ENCODE measurements at places on chromosomes 7 and 10. TPM values are rescaled to one million over a fixed set of nuclear protein-coding genes. Genes with fewer than 3 reads are reported as not detected.

RAPGEF5 gene
- polyA plus RNA-seq = 7.5 TPM

HDAC9 gene
- polyA plus RNA-seq = 4.8 TPM

EMX2 gene
- polyA plus RNA-seq = 0.27 TPM

ASB15 gene
- not detected for polyA plus RNA-seq

HOXA10 gene
- not detected for polyA plus RNA-seq

CYP3A4 gene
- 4.3 TPM for polyA plus RNA-seq

SGCE gene
- polyA plus RNA-seq = 9.8 TPM

CCDC3 gene
- 4.7 TPM for polyA plus RNA-seq

AFAP1L2 gene
- polyA plus RNA-seq = 3.3 TPM

UNCX gene
- polyA plus RNA-seq = not detected

CRHR2 gene
- 0.42 TPM for polyA plus RNA-seq

DNA sequence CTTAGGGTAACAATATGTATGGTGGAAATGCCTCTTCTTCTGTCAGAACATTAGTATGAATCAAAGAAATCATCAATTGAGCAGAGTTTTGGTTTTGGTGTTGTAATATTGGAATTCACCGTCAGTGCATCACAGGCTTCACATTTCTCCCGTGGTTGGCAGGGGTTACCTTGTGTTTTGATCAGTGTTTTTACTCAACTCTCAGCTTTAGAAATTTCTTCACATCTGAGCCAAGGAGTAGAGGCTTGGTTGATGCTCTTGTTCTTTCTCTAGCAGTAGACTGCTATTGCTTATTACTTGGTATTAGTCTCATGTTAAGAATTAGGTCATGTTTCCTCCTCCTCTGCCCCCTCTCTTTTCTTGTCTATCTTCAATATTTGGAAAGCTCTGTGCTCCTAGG, 188.8 kb upstream of the SMIM30 start:
- DNase-seq = no peak

DNA sequence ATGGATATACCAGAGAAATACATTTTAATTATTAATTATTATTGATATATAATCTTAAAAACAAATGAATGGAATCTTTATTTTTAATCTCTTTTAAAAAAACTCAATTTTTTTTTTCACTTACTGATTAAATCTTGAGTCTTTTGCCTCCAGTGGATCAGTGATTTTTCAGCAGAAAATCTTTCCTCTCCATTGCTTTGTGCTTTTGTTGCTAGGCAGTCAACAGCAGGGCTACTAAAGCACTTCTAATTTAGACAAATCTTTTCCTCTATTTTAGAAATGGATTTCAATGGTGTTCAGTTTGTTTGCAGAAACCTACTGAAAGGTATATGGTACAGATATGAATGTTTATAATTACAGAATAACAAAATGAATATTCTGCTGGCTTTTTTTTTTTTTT, 143.6 kb downstream of the ST7 start:
- no peak for DNase-seq

DNA sequence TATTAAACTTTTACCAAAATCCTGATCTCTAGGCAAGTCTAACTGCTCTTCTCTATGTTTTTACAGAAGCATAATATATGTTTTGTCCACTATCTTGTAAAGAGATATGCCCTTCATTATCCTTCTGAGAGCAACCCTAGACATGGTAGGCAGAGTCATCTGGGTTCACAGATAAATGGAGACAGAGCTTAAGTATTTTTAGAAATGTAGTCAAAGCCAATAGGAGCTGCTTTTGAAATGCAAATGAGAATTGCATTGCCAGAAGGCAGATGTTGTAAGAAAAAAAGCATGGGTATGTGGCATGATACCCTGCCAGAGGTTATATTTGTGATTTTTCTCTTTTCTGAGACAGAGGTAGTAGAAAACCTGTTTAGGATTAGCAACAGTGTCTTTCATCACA, 964.8 kb downstream of the SORCS3 start:
- no peak for DNase-seq

DNA sequence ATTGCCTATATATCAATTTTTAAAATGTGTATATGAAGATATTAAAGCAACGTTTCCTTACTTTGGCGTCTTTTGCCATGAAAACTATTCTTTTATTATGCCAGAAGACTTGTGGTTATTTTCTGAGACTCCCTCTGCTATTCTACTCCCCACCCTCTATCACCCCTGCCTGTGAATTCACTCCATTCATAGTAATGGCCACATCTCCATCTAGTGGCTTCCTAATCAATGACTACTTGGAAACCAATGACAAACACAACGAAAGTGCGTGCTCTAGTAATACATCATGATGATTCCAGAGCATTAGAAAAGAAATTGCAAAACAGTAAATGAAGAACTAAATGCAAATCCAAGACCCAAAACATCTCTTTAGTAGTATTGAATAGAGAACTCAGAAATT, 186.7 kb upstream of the HGF start:
- DNase-seq = no peak

GRCh38 chr10:120455004-120455403, 2.0 kb upstream of the PLPP4 start:
- no peak for DNase-seq

DNA sequence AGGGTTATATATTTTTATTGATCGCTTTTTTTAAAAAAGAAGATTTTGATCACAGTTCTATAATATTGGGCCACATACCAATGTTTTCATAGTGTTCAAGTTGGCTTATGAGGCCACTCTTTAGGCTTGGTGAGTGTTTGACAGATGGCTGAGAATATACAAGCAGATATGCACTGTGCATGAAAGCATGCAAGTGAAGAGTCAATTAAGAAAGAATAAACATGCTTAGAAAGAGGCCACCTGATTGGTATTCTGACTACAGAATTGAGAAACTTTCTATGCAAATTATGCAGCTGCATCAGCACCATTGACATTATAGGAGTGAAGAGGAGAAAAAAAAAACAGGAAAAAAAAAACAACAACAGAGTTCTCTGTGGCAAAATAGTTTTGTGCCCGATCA, 39.9 kb downstream of the CABCOCO1 start:
- DNase-seq = no peak

GRCh38 chr7:126940723-126941307, 311.9 kb downstream of the GRM8 start:
- DNase-seq = no peak

DNA sequence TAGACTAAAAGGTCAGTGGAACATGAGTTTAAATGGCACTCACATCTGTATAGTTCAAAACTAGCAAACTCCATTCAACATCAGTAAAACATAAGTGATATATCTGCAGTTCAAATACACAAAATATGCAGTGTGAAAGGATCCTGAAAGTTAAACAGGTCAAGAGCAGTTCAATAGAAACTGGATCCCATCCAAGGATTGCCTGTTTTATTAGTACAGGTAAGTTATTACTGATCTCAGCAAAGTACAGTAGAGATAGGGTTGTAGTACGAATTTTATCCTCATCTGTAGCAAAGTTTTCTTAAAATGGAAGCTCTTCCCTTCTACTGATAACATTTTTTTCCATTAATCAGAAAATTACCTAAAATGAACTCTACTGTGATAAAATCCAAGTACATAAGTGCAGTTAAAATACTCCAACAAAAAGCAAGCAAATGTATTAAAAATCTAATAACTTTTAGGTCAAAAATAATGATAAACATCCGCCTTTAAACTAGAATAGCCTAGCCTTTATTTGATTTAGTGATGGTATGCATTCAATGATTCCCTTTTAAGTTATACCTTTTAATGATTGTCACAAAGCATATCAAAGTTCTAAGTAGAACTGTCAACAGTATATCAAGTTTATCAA, 2.2 kb downstream of the ZNF800 start:
- DNase-seq = no peak

DNA sequence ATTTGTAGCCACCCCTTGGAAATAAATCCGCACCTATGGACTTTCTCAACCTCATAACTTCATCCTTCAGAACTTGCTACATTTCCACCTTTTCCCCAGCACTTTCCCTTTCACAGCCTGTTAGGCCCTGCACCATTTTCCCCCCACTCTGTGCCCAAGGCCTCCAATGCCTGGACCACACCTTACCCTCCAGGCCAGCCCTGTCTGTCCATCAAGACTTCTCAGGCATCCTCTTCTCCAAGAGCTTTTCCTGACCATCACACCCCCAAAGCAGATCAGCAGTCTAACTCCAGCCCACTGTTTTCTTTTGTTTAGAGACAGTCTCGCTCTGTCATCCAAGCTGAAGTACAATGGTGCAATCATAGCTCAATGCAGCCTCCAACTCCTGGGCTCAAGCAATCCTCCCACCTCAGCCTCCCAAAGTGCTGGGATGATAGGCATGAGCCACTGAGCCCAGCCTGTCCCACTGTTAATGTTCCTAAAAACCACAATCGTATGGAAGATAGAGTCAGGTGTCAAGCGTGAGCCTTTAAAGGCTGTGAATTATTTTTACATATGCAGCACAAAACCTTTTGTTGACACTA, 116.8 kb downstream of the PARD3 start:
- DNase-seq = no peak

- DNase-seq = no peak
Observed at GRCh38 chr7:24158975-24159374, 125.0 kb upstream of the NPY start.

- no peak for DNase-seq
Observed at GRCh38 chr10:110657973-110658691, 14.0 kb downstream of the RBM20 start.
